K562 (cell line): ENCODE measurements at places on chromosomes 13 and 19. TPM values are rescaled to one million over a fixed set of nuclear protein-coding genes. Genes with fewer than 3 reads are reported as not detected.

The POU4F1 gene
- polyA plus RNA-seq, result 2.3 and 2.7 TPM in 2 replicates

The SULT2A1 gene
- polyA plus RNA-seq, result not detected in 2 replicates

- no peak for DNase-seq
Observed at GRCh38 chr13:105341758-105342157, 1193.7 kb downstream of the EFNB2 start.

The GIPC1 gene
- 50.8 and 52.2 TPM in 2 replicates for polyA plus RNA-seq

GRCh38 chr19:56097306-56097705, 23.8 kb downstream of the ZNF787 start:
- no peak for DNase-seq
